ENCODE measurements at places on chromosomes 12 and 14.
A peak's percentile ranks its signal among the peaks of the same experiment; 100 is the strongest.

- DNase-seq, result no peak
Measured at GRCh38 chr12:96471368-96472050, 17.9 kb upstream of the CFAP54 start.

GRCh38 chr14:79201564-79202207 lies 1009.6 kb downstream of the DIO2 start:
- no peak for DNase-seq

DNA sequence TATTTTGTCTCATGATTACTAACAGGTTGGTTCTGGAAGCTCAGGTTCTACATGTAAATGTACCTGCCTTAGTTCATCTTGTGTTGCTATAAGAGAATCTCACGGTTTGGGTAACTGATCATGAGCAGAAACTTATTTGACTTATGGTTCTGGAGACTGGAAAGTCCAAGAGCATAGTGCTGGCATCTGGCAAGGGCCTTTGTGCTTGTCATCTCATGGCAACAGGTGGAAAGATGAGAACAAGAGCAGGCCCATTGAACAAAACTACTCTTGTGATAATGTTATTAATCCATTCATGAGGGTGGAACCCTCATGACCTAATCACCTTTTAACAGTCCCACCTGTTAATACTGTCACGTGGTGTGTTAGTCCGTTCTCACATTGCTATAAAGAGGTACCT lies 23.3 kb downstream of the MIPOL1 start:
- DNase-seq, result no peak

DNA sequence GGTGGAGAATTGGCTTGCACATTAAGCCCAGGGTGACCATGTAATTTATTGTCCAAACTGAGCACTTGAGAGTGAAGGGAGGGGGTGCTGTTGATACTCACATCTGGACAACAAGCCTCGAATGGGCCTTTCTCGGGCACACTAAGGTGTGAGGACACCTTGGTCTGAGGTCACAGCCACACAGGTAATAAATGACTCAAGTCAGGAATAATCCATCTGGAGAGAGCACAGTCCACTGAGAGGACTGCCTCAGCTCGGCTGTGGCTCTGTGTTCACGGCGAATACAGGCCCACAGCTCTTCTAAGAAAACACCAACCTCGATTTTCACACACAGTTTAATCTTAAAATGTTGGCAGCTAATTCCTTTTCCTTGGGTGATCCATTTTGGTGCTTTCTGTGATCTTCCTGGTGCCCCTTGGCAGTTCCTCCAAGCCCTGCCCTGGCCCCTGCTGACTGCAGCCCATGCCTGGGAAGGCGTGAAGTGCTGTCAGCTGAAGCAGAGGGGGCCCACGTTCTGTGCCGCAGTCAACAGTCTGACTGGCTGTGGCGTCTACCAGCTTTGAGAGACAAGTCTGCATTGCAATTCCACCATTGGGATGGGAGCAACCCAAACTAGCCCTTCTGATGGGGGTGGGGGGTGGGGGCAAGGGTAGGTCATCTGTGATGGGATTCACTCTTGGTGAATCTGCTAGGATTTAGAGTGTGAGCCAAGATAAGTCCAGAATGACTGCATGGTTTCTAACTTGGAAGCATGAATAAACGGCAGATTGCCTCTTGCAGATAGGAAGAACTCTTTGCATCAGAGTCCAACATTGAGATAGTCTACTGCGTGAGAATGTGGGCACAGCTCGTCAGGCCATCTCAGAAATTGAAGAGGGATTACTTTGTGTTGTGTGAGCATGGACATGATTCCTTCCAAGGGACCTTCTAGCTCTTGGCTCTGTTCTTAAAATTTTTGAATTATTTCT lies 42.8 kb downstream of the ZNF664 start:
- no peak for DNase-seq

- DNase-seq, result no peak
Measured at GRCh38 chr14:88411039-88411438, 25.6 kb downstream of the SPATA7 start.

- DNase-seq, result peak; percentile 83
Measured at GRCh38 chr14:20609215-20610001, 18.2 kb upstream of the RNASE12 start.

GRCh38 chr14:21317398-21317797 lies 37.5 kb downstream of the RPGRIP1 start:
- DNase-seq, result no peak

GRCh38 chr12:63792338-63792737 lies 12.6 kb downstream of the RXYLT1 start:
- DNase-seq, result no peak

GRCh38 chr12:101743724-101744472 lies 4.6 kb upstream of the SYCP3 start:
- DNase-seq, result no peak

DNA sequence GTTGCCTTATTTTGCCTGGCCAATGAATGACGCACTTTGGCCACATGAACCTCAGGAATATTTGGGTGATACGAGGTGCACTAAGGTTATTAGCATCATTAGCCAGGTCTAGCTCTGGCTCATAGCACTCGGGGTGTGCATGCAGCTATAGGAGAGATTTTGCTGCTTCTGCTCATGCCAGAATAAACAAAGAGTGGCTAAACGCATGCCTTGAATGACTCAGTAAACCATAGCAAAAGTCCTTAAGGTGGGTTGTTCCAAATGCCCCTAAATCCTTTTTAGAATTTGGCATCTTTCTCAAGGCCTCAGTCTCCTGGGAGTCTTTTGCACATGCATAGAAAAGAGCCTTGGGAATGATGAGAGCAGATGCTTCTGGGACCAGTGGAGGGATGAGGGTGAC lies 343.7 kb upstream of the FKBP4 start:
- DNase-seq, result no peak

GRCh38 chr14:64556526-64556925 lies 6.8 kb downstream of the PPP1R36 start:
- no peak for DNase-seq

DNA sequence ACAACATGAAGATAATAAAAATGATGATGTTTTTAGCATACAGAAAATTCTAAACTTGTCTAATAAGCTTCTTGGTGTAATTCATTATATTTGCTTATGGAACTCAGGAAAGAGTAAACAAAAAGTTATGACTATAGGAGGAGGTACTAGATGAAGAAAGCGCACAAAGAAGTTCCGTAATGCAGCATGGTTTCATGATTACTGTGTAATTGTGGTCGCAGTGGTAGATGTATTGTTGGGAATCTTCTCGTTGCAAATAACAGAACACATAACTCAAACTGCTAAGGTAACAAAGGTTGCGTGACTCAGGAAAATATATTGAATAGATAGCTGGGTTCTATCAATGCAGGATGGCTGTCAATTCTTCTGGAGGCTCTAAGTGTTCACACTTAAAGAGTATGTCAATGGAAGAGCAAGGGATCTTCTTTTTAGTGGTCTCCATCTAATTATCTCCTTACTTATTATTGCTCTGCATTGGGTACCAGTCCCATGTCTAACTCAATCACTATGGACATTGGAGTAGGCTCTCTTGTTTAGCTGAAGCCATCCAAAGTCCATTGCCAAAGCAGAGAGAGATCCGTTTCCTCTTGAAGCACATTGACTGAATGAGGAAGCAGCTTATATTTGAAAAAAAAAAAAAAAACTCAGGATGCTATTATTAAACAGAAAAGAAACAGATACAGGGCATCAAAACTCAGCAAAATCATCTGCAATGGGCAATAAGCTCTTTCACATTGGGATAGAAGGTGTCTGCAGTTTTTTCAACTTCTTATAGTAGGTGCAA lies 283.4 kb upstream of the ATP2B1 start:
- no peak for DNase-seq

DNA sequence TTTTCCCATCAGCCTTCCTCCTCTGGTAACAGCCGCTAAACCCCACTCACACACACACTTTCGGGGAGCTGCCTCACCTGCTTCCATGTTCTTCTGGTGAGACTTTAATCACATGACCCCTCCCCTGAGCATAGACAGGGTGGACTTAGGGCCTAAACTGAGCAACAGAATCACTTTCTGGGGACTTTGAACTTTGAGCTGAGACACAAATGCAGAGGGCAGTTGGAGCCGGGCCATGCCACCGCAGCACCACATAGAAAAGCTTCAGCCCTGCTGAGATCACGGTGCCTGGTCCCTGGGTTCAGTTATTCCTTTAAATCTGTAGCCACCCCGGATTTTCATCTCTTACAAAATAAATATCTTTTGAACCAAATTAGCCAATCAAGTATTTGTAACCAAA lies 18.4 kb upstream of the MAP3K9 start:
- DNase-seq, result no peak

DNA sequence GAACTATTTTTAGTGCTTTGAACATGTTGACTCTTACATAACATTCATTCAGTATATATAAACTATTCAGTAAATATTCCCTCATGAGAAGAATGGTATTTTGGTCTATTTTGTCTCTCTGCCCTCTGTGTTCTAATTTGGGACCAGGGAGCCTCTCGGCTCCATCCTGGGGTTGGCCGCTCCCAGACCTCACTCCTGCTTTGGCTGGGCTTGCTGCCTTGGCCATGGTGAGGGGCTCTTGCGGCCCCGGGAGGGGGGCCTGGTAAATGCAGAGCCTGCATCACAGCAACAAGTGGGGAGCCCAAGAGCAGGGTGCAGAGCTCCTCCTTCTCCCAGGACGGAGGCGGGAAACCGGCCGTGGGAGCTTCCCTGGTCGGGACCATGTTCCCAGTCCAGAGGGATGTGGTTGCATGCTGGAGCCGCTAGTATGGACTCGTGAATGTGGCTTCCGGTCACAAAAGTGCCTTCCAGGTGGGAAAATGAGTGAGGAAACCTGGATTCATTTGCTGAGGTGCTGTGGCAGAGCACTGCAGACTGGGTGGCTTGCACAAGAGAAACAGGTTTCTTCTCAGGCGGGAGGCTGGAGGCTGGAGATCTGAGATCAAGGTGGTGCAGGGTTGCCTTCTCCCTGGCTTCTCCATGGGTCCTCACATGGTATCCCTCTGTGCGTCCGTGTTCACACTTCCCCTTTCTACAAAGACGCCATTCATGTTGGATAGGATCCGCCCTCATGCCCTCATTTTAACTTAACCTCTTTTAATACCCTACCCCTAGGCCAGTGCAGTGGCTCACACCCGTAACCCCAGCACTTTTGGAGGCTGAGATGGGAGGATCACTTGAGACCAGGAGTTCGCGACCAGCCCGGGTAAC lies 250.2 kb downstream of the CACNA1C start:
- DNase-seq, result no peak

DNA sequence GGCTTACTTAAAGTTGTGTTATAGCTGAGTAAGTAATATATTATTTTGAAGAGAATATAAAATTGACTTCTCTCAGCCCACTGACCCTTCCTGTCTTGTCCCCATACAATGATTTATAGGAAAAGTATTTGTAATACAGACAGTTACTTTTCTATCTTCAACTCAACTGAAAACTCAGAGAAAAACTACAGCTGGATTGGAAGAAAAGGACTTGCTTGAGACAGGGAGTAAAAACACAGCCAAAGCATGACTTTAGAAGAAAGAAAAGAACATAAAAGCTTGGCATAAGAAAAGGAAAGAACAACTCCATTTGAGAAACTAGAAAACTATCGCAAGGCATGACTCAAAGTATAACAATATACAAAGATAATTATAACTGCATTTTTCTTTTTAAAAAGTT lies 57.5 kb downstream of the MSRB3 start:
- no peak for DNase-seq

DNA sequence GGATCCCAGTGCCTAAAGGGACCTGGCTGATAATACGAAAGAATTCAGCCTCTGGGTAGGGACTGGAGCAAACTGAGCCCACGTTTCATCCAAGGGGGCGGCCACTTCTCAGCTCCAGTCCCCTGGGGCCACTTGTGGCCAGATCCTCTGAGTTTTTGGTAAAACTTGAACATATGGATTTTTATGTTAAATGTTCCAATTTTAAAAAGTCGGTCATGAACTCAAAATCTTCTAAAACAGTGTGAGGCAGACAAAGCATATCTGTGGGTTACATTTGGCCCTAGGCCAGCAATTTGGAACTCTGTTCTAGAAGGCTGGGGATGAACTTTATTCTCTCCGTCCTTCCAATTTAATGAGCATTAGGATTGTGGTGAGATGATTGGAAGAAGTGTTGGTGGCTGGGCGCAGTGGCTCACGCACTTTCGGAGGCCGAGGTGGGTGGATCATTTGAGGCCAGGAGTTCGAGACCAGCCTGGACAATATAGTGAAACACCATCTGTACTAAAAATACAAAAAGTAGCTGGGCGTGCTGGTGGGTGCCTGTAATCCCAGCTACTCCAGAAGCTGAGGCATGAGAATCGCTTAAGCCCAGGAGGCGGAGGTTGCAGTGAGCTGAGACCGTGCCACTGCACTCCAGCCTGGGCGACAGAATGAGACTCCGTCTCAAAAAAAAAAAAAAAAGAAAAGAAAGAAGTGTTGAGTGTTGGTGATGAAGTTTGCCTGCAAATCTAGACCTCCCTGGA lies 3.0 kb upstream of the PPP1CC start:
- no peak for DNase-seq

DNA sequence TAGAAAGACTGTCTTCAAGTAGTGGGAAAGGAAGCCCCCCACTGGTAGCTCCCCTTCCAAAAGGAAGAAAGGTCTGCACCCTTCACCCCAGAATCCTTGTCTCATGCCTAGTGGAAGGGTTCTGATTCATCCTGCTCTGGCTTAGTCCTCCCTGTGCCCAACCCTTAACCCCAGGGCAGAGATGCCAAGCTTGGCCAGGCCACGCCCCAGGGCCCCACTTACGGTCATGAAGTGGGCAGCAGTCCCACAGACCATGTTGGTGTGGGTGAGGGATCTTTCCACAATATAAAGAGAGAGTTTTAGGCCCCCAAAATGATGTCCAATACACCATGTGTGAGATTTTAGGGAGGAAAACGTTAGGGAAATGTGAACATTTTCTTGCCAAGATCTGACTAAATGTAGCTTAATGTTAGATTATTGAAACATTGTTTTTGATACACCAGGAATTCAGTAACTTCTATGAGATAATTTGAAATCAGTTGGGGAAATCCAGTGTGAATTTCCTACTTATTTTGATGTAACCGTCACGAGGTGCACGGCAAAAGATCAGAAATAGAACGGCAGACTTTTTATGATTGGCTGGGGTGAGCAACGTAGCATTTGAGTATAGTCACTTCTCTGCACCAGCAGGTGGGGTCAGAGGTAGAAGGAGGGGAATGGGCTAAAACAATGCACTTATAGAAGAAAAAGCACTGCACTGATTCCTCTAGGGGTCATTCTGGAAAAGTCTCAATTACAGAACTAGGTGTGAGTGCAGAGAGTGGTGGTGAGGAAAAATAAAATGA lies 8.2 kb upstream of the SSPN start:
- no peak for DNase-seq

GRCh38 chr12:48765753-48766162 lies 23.1 kb downstream of the ADCY6 start:
- DNase-seq, result no peak

DNA sequence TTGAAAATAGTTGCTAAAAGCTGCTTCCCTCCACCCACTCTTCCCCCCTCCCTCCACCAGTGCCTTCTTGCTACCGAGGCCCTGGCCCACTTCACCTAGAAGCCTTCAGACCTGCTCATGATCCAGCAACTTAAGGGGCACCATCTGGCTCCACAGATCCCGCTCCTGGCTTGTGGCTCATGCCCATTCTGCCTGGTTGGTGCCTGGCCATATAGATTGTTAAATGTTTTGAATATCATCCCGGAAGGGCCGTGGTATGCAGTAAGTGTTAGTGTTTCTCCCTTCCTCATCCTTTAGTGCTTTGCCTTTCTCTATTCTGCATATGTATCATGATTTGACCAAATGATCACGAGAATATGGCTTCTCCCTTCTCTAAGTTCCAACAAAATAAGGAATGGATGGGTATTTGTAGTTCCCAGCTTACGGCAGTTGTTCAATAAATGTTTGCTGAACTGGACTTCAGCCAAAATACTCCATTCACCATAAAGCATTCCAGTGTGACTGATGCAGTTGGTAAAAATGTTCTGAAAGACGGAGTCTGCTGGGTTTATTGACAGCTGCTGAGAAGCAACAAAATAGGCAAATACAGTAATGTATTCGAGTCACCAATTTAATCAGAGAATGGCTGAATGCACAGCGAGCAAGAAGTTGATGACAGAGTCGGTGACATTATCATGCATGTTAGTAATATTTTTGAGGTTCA lies 30.7 kb downstream of the GRIP1 start:
- no peak for DNase-seq

Data from activated CD8-positive, alpha-beta memory T cell treated with anti-CD3 and anti-CD28 coated beads, Interleukin-2, amount 50 U/mL, for 48 hours (primary cell).